ENCODE measurements at places on chromosomes 5 and 9.
A peak's percentile ranks its signal among the peaks of the same experiment; 100 is the strongest.

- DNase-seq = no peak
Observed at GRCh38 chr9:99680191-99680590, 141.5 kb upstream of the NR4A3 start.

- DNase-seq = no peak
Observed at GRCh38 chr5:53397845-53398244, 82.6 kb upstream of the FST start.

- DNase-seq = no peak
Observed at GRCh38 chr5:74452856-74453255, 187.7 kb downstream of the ENC1 start.

GRCh38 chr9:97321691-97322090 is 14.2 kb downstream of the CCDC180 start:
- DNase-seq = no peak

DNA sequence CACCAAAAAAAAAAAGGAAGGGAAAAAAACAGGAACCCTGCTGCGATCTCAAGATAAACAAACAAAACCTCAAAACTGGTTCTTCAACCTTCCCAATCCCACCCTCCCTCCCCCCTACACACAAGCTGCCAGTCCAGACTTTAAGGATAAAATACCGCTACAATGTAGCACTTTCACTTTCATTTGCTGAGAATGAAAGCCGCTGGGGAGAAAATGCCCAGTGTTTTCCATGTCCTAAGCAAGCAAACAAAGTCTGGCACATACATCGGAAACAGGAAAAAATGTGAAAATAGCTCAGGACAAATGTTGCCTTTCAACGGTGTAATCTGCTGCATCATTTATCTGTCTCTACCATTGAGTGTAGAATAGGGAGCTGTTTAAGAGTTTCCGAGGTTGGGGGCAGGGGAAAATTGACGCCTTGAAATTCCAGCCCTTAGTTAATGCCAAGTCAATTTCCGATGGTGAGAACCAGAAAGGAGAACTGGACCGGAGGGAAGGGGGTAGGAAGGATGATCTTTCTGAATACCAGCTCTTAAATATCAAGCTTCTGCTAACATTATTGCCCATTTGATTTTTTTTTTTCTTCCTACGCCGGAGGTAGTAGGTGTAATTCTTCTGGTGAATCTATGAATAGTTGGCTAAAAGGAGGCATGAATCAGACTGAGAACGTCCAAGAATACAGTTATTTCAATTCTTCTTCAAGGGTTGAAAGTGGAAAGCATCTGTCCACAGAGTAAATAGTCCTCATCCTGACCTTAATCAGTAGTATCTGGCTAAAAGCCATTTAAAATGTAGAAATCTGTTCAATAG is 1.2 kb upstream of the ADAMTS6 start:
- DNase-seq = no peak

DNA sequence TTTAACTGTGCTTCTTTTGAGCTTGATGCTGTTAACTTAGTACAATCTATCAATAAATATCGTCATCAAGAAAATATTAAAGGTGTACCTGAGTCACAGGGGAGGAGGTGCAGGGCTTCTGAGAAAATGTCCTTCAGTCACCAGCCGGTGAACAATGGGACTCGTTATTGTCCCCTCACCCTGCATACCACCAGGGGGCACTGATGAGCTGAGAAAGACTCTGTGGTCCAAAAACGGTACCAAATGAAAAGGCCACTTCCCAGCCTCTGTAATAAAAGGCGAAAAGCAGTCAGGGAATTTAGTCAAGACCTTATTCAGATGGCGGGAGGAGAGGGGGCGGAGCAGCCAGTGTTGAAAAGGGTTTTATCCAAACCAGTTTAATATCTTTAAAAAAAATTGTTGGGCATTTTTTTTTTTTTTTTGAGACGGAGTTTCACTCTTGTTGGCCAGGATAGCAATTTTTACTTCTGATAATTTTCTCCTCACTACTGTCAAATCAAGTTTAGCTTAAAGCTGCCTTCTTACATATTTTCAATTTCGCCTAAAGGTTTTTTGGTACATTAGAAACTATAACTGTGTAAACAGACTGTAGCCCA is 271.9 kb upstream of the ADAMTS16 start:
- peak; percentile 29 for DNase-seq

- peak; percentile 70 for DNase-seq
Observed at GRCh38 chr9:12813960-12814876, 39.4 kb downstream of the LURAP1L start.

DNA sequence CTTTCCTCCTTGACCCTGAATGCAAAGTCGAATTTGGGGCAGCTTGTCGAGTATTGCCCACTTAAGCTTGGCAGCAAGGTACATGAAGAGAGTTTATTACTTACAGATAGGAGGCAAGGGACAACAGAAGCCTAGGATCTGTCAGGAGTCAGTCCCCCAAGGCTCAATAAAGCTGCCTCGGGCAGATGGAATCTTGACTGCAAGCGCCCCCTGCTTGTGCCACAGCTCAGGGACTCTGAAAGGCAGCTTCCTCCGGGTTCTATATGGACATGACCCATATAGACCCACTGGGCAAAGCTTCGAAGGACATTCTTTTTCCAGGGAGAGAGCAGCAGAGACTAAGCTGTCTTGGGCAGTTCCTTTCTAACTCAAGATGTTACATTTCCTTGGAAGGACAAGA is 971.5 kb downstream of the EFNA5 start:
- DNase-seq = no peak

GRCh38 chr5:156920042-156920860 is 42.8 kb downstream of the TIMD4 start:
- no peak for DNase-seq

- DNase-seq = no peak
Observed at GRCh38 chr5:5979377-5979760, 399.0 kb downstream of the MED10 start.

DNA sequence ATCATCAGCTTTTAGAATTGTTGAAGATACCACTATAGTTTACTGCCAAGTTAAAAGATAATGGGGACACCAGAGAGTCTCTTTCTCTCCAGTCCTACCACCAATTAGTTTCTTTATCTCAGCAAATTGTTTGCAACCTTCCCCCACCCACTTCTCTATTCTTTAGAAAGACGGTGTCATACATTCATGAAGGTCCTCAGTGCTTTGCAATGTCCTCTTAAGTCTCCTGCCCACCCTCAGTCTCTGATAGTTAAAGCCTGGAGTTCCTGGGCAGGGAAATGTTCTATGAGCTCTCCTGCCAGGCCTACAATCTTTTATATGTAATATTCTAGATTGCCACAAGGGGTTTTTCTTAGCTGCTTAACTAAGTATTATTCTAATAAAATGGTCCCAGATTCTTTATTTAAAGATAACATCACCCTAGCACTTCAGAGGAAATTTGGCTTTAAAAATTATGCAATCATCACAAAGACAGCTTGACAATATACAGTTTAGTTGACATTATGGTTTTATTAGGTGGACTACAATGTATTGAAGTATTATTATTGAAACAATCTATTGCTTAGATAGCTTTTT is 509.2 kb downstream of the CSNK1G3 start:
- no peak for DNase-seq

- DNase-seq = no peak
Observed at GRCh38 chr5:14748180-14748900, 83.8 kb downstream of the OTULIN start.

DNA sequence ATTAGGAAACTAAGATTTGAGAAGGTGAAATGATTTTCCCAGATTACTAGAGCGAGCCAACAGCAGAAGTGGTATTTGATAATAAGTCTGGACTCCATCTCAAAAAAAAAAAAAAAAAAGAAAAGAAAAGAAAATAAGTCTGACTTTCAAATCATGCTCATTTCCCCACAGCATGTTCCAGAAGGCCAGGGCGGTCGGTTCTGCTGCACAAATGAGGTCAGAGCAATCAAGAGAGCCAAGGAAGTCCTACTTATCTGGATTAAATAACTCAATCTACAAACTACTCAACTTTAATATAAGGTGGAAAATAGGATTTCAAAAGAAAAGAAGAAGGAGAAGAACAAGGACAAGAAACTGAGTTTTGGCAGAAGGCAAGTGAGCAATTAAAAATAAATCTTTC is 130.4 kb upstream of the RASA1 start:
- no peak for DNase-seq

DNA sequence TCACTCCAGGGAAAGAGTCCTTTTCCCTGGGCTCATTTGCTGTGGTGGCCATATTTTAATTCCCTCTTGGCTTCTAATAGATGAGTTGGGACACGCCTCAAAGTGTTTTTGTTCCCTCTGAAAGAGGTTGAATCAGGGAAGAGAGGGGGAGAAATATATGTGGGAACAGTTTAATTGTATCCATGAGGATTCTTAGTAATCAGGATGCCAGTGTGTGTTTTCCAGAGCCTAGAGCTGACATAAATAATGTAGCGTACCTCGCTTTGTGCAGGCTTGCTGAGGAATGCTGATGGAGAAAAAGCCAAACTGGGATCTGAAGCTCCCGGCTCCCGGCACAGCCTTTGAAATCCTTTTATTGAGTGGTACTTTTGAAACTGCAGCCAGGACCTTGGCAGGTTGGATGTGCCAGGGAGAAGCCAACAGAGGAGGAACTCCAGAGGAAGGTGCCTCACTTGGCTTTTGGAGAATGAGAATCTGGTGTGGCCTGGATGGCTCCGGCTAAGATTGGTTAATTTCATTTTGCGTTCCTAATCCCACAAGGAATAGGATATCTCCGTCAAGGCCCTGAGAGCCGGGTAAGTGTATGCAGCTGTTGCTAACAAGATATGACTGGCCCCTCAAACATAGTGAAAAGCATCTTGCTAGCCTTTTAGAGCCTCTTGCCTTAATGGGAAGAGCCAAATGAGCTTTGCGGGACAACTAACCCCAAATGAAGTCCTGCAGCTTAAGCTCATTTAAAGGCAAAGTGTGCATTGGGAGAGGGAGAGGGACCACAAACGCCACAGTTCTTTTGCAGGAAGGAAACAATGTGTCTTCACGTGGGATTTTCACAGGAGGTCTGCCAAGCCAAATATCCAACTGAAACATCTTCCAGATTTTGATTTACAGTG is 471.1 kb upstream of the WWC1 start:
- DNase-seq = no peak

GRCh38 chr5:14436801-14437542 is 144.6 kb upstream of the OTULINL start:
- no peak for DNase-seq

DNA sequence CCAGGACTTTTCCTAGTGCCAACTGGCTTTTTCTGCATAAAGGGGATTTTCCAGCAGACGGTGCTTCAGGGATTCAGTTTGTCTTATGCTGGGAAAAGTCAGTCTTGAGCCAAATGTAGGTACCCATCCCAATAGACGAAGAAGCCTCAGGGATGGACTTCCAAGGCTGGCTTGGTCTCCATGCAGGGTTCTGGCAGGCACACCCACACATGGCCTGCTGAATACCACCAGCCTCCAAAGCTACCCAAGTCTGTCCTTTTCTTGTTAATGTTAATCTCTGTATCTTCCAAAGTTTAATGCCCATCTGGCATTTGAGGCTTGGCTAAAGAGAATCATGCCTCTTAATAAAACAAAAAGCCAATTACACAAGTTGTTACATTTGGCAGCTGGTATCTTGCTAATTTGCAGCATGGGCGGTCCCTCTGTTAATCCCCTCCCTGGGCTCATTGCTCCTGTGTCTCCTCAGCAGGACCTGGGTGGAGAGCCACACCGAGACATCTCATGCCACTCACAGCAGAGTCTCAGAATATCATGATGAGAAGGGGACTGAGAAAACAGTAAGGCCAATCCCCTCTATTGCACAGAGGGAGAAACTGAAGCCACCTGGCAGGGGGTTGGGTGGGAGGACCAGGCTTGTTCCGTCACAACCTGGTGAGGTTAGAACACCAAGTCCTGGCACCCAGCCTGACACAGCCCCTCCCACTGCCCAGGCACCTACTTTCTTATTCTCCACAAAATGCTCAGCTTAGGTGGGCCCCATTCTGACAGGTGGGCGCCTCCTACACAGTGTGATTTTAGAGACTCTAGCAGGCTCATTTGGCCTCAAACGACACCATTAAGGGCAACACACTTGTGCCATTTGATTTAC is 243.2 kb downstream of the FSTL4 start:
- DNase-seq = no peak

DNA sequence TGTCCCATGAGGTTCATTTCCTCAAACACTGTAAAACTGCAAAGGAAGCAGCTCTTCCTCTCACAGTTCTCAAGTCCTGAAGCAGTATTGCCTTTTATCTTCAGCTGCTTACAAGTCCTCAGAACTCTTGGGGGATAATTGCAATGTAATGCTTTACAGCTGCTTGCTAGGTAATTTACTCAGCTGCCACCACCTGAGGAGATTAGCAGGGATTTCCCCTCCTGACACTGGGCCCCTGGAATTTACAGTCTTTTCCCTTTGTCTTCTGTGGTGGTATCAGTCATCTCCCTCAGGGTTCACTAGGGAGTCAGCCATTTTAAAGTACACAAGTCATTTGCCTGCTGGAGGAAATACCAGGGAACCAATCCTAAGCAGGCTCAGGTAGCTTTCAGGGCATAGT is 754.3 kb upstream of the GRAMD2B start:
- DNase-seq = no peak

DNA sequence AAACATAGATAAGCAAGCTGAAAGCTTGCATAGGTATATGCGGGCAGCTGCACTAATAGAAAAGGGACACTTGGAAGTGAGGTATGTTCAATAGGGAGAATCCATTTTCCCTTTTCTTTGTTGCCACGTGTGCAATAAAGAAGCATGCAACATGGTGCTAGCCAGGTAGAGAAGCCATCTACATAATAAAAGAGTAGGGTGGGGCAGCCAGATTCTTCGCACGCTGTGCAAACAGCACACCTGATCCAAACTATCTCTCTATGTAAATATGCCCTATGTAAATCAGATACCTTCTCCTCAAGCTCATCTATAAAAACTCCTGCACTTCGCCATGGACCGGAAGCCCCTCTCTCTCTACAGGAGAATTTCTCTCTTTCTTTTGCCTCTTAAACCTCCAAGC is 91.9 kb upstream of the C9orf72 start:
- no peak for DNase-seq

DNA sequence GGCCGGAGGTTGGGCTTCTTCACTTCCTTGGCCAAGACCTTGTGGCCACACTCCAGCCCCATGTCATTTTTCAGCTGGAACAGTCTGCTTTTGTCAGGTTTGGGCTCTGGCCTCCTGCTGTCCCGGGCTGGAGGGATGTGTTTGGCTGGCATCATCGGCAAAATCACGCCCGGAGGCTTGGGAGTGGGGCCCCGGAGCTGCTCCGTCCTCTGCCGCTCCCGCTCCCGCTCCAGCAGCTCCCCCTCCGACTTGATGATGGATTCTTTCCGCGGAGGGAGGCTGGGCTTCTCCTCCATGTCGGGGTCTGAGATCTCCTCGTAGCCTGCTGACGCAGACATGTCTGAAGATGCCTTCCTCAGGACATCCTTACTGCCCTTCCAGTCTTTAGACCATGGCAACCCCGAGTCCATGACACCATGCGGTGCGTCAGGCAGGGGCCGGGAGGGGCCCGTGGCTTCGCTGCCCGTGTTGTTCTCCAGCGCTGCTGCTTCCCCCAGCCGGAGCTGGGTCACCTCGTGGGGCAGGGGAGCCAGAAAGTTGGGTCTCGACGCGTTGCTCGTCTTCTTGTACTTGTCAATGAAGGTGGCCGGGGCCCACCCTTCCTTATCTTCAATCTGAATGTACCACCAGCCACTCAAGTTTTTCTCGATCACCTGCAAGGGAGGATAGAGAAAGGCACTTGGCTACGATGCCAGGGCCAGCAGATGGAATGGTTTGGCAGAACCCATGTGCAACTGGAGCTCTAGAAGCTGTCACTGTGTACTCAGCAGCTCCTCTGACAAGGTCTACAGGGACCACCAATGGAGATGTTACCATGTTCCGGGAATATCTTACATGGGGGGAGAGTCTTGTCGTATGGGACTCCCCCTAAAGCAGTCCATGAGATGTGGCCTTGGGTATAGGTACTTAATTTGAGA is 56.0 kb upstream of the UBTD2 start:
- DNase-seq = no peak

GRCh38 chr5:140631036-140631417 is 1.9 kb downstream of the CD14 start:
- DNase-seq = no peak

All from NCI-H1092 (cell line).